Activated naive CD8-positive, alpha-beta T cell treated with anti-CD3 and anti-CD28 coated beads for 36 hours (primary cell): ENCODE measurements at places on chromosomes 13 and 19.

DNA sequence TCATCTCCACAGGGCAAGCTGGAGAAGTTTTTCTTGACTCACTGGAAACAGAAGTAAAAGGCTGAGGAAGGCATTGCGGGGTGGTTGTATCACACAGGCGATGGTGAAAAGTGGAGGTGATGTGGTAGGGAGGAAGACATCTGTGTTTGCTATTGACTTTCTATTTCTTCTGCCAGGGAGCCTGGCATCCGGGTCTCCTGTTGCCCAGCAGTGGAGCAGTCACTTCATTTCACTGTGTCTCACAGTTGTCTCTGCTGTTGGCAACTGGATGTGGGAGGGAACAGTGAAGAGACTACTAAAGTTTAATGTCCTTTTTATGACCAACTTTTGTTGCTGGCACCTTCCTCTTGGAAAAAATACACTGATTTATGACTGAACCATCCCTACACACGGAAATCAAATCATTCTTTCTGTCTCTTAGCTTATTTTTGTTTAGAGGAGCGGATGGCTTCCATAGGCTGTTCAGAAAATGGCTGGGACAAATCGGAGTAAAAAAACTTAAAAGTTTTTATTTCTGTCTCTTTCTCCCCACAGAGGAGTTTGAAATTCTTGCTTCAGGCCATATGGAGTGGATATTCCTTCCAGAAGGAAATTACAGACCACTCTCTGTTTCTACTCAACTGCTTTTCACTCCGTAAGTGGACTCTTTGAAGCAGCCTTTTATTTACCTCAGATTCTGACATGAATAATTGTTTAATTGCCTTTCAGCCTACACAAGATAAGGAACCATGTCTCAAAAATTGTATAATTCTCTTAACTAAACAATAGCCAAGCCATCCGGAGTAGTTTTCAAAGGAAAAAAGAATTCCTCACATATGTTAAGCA is 23.8 kb upstream of the MEDAG start:
- DNase-seq: no peak

- DNase-seq: peak; percentile 6
These were observed 55.0 kb upstream of the EEF1AKMT1 start for GRCh38 chr13:20828539-20829364.

GRCh38 chr19:41610789-41611188 is 16.1 kb downstream of the CEACAM4 start:
- no peak for DNase-seq

- no peak for DNase-seq
These were observed 5.8 kb downstream of the KBTBD7 start for GRCh38 chr13:41188584-41188983.

DNA sequence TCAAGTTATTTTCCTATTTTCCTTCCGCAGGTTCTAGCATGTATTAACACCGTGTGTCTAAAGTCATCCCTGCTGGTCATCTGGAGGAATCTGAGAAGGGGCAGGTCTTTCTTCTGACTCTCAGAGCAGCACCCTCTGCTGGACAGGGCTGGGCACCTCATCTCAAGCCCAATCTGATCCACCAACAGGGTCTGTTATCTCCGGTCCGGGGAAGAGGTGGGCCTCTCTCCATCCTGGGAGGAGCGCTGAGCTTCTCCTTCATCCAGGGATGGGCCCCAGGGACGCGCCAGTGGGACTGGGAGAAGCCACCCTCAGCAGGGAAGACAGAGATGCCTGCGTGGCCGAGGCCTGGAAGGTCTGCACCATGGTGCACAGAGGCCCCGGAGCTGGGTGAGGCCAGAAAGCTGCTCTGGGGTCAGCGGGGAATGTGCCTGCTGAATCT is 26.0 kb upstream of the ZNF331 start:
- peak; percentile 49 for DNase-seq

GRCh38 chr19:5282901-5283300 is 57.7 kb downstream of the PTPRS start:
- DNase-seq: no peak

DNA sequence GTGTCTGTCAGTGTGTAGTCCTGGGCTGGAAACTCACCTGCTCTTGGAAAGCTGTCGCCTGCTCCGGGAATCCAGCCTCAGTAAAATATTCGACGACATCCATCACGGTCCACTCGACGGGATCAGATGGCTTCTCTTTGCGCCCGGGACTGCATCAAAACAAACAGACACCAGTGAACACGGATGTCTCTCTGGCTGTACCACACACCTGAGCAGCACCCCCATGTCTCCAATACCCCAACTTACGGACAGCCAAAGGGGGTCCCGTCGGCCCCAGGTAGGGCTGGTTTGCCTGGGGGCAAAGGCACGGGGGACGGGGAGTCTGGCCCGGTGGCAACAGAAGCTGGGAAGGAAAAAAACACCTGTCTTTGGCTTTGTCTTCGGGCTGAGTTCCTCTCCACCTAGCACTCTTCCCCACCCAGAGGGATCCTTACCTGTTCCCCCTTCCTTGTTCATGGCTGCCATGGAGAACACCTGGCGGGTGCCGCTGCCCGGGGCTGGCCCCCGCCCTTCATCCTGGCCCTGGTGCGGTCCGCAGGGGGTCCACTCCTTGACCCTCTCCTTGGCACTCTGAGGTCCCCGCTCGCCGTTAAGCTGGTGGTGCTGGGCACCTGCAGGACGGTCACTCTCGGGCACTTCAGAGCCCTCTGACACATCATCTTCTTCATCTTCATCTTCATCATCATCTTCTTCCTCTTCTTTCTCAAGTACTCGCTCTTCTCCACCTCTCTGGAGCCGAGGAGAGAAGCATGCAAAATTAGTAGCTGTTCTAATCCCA is 1.7 kb downstream of the SAMD1 start:
- no peak for DNase-seq

DNA sequence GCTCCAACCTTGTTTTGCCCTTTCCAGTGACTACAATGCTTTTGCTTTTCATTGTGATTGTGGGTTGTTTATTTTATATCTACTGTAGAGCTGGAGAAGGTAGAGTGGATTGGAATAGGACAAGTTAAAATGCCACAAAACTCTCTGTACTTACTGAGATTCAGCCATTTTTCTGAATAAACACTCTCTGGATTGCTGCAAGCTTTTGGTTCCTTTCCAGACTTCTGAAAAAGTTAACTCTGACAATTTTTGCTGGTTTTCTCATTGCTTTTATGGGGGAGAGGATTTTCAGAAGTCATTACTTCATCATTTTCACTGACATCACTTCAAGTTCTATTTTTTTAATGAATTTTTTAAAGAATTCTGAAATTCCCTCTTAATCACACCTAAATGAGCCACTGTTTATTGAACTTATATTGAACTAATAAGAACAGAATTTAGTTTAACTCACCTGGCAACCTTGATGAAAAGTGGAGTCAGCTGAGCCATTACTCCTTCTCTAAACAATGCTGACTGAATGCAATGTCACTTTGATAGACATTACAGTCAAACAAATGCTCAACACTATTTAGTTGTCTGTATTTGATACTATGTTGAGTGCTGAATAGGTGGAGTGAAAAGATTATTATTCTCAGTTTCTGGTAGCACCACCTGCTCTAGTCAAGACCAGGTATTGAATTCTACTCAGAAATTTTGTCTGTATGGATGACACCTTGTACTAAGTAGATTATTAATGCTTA is 303.5 kb downstream of the DLEU7 start:
- no peak for DNase-seq

DNA sequence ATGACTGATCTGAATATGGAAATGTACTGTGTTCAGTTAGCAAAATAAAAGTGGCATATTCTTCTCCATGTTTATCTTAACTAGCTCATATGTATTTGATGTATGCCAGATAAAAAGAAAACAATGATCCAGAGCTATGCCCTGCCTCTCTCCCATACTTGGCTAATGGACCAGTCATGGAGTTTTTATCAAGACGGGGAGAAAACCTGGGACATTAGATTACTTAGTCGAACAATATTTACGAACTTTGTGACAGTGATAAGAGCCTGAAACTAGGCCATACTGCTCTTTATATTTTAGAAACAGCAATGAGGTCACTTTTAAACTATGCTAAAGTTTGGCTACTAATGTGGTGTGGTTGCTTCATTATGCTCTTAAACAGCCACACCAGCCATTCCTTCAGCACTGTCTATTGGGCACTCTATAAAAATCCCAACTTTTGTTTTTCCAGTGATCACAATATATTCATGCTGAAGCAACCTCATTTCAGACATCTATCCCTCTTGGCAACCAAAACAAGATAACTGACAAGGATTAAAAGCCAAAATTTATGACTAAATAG is 265.0 kb downstream of the FGF14 start:
- no peak for DNase-seq

- no peak for DNase-seq
These were observed 13.4 kb upstream of the FNDC3A start for GRCh38 chr13:48962281-48962680.

DNA sequence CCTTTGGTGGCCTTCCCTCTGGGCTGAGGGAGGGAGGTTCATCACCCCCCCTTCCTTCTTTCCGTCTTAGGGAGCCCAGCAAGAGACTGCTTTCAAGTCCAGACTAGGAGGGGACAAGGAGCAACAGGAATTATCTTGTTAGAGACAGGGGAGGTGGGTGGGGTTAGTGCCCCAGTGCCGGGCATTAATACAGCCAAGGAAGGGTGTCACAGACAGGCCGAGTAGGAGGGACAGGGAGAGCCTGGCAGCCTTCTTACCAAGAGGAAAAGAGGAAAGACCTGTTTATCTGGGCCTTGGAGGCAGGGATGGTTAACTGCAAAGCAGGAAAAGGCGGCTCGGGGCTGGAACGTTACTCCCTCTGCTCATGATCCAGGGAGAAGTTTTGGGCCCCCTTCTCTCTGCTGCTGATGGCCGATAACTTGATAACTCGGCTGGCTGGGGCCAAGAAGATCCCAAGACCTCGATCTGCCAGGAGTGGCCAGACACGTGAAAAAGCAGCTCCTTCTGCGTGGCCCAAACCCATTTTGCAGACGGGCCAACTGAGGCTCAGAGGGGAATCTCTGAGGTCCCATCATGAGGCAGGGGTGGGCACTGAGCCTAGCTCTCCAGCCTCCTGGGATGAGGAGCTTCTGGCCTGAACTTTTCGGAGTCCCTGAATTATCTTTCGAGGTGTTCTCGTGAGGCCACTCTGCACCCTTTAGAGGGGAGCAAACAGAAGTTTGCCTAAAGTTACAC is 79.3 kb downstream of the PTPRS start:
- DNase-seq: no peak
